ENCODE measurements at places on chromosomes 5 and 9.

DNA sequence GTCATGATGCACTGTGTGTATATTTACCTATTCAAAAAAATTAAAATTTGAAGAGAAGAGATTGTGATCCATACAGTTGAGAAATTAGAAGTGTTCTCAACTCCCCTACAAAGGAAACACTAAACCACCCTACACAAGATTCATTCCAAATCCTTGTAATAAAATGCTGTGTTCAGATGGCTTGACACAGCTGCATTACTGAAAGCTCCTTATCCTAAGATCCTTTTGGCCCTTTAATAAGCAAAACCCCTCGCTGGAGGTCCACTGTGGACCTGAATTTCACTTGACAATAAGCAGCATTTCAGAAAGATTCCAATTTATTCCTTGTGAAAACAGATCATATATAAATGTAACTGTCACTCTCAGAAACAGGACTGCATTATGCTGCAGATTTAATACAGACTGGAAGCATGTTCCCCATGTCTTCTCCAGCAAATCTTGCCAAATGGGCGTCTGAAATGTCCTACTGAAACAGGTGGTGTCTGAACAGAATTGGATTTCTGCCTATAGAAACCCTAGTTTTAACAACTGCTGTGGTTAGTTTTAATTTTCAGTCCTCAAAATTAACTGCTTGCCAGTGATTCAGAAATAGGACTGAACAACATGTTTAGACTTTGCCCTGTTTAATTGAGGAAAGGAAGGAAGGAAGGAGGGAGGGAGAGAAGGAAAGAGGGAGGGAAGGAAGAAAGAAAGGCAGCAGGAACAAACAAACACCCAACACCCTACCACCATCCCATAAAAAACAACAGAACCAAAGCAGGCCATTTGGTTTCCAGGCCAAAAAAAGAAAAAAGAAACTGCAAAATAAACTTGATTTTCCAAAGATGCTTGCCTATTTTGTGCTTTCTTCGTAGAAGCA is 179.6 kb downstream of the MLLT3 start:
- DNase-seq: no peak

- DNase-seq: no peak
Measured at GRCh38 chr9:108775901-108776306, 79.9 kb downstream of the ACTL7B start.

DNA sequence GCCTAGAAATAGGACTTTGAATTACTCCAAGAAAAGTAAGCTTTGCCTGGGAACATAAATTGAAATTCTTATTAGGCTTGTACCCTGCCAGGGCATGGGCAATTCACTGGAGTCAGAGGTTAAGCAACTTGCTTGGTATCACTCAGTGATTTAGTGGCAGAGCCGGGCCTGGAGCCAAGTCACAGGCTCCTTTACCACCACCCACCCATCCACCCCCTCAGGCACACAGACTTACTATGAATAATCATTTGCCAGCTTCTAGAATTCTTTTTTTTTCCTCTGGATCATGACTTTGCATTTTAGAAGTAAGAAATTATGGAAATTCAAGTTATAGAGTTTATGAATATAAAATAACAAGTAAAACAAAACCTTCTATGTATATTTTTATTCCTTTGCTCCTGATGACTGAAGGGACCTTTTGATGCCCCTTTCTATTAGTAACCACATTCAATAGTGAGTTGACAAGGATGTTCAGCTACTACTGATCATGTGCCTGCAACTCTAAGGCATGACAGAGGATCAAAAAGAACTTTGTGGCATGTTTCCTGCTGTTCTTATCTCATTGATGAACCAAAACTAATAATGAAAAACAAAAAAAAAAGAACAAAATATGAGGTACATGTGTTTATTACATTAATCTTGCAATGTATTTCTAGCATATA is 614.7 kb downstream of the TLR4 start:
- no peak for DNase-seq

DNA sequence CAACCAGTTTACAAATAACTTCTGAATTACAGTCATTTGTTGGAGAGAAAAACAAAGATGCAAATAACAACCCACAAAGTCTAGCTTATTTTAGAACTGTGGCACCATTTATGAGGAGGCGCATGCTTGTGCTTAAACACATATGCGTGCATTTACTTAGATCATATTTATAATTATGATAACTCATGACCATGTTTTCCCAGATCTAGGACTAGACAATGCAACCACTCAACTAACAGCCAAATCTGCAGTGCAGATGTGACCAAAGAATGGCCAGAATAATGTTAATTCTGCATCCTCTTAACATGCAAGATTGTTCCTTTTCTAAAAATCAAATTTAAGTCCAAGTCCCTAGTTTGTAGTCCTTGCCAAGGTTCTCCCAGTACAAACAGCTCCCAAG is 167.3 kb upstream of the FST start:
- no peak for DNase-seq

GRCh38 chr5:14967166-14967565 is 95.6 kb upstream of the ANKH start:
- no peak for DNase-seq

- DNase-seq: no peak
Measured at GRCh38 chr5:148336704-148337435, 1.5 kb downstream of the SPINK9 start.

DNA sequence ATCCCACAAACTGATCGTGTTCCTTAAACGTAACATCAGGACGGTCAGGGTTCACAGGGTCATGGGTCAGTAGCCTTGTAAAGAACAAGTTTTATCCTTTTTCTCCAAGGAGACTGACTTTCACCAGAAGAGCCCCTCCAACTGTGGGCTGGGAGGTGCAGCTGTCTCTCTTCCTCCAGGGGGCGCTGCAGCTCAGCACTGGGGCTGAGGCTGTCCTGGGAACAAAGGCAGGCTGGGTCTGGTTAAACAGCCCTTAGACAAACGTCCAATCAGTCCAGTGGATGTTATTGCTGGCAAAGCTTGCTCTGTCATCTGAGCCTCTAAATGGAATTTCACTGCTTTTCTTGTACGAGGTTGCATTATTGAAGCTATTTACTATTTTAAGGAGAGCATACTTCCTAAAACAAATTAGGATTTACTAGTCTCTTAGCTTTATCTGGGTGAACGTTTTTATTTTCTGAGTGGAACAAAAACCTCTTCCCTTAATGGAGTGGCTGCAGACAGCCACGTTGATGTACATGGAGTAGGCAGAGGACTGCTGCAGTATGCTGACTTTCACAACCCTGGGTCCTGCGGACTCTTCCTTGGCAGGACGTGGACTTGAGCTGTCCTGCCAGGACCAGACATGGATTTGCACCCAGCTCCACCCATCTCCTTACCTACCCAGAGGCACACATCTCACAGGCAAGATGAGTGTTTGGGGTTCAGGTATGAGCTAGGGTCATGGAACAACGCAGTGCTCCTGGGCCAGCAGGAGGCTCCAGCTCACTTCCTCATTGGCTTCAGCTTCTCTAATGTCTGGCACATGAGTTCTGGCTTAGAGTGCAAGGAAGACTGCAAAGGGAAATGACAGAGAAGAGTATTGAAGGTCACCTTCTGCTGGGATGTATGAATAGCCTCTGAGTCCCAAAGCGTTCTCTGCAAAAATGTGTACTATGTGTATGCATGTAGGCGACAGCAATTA is 7.8 kb downstream of the EXOSC2 start:
- peak; percentile 76 for DNase-seq

GRCh38 chr9:107016383-107016782 is 153.4 kb downstream of the ZNF462 start:
- DNase-seq: no peak

GRCh38 chr5:72949481-72949880 is 6.4 kb upstream of the FCHO2 start:
- DNase-seq: no peak

GRCh38 chr5:160311491-160312133 is 752 bp downstream of the CCNJL start:
- DNase-seq: no peak

GRCh38 chr5:120306303-120306702 is 157.8 kb upstream of the PRR16 start:
- no peak for DNase-seq

All from fibroblast of upper back skin (primary cell).